Cardiac septum (tissue), 1 donor: ENCODE measurements at places on chromosomes 7 and 10. TPM values are rescaled to one million over a fixed set of nuclear protein-coding genes. Genes with fewer than 3 reads are reported as not detected.

ASNS gene
- total RNA-seq = 14.3 TPM

ASB15 gene
- 20.0 TPM for total RNA-seq

GIMAP7 gene
- total RNA-seq = 13.0 TPM

MARVELD1 gene
- total RNA-seq = 8.6 TPM

KLF14 gene
- not detected for total RNA-seq

MPP7 gene
- total RNA-seq = 13.1 TPM

CHN2 gene
- total RNA-seq = 33.6 TPM

RPEL1 gene
- not detected for total RNA-seq

SPDYE11 gene
- total RNA-seq = not detected

UNCX gene
- not detected for total RNA-seq

BMPR1A gene
- total RNA-seq = 60.0 TPM

C7orf33 gene
- not detected for total RNA-seq
